Thoracic aorta (tissue), 2 donors: ENCODE measurements at places on chromosomes 1 and 21. TPM values are rescaled to one million over a fixed set of nuclear protein-coding genes. Genes with fewer than 3 reads are reported as not detected.

DNA sequence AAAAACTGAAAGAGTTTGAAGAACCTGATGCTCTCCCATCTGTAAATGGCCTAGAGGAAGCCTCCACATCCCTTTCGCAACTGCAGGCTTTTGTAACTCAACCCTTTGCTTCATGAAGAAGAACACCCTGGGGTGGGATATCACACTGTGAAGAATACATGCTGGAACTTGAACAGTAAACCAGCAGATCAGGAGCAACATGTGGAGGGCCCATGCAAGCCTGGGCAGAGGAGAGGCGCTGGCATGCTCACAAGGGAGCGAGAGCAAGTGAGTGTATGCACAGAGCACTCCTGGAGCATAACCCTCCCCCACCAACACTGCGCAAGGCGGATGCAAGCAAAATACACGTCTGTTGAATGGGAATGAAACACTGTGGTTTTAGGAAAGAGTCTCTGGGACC is 24.6 kb upstream of the SPAG17 start:
- DNase-seq, result no peak

DNA sequence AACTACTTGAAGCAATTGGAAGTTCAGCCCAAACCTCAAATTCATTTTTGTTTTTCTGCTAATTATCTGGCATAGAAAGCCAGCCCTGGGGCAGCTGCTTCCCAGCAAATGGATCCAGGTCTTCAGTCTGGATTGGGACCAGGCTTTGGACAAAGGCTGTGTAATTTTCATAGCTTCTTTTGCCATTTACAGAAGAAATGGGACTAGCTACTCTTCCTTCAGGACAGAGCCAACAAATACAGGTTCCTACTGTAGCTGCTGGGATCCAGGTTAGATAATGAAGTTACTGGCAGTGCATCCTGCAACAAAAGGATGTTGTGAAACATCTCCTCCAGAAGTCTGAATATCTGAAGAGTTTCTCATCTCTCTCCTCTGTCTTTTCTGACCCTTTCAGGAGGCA is 171.5 kb upstream of the CAMK1G start:
- DNase-seq, result no peak

DNA sequence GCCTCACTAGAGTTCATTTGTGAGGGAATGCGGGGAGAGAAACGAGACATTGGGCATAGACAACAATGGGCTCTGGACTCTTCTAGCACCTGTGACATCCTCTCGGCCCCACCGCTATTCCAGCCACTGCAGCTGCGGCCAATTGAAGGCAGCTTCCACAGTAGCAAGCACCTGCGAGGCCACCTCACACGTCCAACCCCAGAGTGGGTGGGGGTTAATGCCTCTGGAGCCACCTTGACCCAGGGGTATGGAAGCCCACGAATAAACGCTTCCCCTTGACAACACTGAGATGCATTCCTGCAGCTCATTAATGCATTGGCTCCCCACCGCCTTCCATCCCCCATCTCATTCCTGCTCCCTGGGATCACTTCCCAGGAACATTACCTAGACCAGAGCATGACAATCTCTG is 104.4 kb downstream of the GLIS1 start:
- no peak for DNase-seq

- no peak for DNase-seq
Measured at GRCh38 chr1:14520514-14521163, 77.8 kb upstream of the KAZN start.

DNA sequence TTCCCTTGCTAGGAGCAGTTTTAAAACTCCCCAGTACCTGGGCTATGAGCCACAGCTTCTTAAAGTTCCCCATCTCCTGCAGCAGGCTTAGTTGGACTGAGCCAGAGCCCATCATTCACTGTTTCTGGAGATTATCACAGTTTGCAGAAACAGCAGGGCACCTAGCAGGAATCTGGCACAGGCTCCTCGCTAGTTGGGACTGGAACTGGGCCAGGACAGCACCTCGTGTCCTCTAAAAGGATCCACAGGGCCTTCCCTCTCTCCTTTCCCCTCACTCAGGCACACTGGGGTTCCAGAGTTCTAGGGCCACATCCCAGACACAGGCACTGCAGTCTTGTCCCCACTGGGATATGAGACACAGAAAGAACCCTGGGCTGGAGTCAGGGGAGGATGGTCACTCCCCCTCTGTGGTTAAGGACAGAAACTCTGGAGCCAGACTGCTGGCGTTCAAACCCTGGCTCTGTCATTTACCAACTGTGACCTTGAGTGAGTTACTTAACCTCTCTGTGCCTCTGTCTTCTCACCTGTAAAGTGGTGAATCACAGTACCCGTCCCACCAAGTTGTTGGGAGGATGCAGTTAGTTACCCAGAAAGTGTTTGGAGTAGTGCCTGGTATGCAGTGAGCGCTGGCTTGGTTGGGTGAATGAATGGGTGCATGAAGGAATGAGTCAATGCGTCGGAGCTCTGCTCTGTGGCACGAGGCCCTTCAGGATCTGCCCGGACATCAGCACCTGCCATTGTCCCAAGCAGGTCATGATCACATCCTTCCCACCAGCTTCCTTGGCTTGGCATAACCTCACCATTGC is 18.8 kb upstream of the ECE1 start:
- no peak for DNase-seq

DNA sequence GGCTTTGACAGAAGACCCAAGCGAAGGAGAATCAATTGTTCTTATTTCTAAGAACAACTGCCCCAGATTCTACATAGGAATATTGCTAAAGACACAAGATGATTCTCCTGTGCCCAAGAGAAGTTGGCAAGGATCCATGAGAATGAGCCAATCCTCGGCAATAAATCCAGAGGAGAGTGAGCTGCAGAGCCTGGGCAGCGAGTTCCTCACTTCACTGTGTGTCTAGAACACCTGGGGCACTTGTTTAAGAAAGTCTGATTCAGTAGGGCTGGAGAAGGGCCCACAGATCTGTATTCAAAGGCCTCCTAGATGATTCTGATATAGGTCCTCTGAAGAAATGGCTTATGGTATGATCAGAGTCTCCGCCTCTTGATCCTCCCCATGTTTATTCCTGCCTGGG is 31.8 kb downstream of the GADD45A start:
- no peak for DNase-seq

GRCh38 chr1:184183919-184184318 is 132.4 kb downstream of the TSEN15 start:
- no peak for DNase-seq

DNA sequence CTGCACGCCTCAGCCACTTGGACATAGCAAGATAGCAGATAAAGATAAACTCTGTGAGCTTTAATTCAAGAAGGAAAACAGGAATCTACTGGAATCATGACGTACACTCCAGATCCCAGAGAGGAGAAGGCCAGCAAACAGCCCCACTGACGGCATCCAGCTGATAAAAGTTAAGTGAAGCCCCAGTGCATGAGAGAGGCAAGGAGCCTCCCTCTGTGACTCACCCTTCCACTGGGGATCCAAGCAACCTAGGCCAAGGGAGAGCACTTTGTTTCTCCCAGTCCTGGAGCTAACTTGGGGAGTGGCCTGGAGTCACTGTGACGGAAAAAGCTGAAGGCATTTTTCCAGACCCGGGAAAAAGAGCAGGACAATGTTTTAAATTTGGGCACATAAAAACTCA is 270.0 kb downstream of the AKT3 start:
- DNase-seq, result no peak

KRTAP13-1 gene
- not detected for total RNA-seq

LCE3E gene
- not detected for total RNA-seq

CFAP141 gene
- total RNA-seq, result not detected

AHDC1 gene
- 38.3 TPM for total RNA-seq

OVAAL gene
- not detected for total RNA-seq

OR2T33 gene
- total RNA-seq, result not detected
